ENCODE measurements at places on chromosomes 12 and 14.
A peak's percentile ranks its signal among the peaks of the same experiment; 100 is the strongest.

- DNase-seq = peak; percentile 80
Measured at GRCh38 chr14:54566410-54567223, at the start of gene SAMD4A. SAMD4A (plus strand) TSS chr14:54567128; CDS start chr14:54567917, 789 bp downstream.

GRCh38 chr12:113770389-113770865 lies 195.7 kb downstream of the RBM19 start:
- DNase-seq = no peak

- DNase-seq = no peak
Measured at GRCh38 chr14:70814466-70814865, 5.2 kb upstream of the MAP3K9 start.

DNA sequence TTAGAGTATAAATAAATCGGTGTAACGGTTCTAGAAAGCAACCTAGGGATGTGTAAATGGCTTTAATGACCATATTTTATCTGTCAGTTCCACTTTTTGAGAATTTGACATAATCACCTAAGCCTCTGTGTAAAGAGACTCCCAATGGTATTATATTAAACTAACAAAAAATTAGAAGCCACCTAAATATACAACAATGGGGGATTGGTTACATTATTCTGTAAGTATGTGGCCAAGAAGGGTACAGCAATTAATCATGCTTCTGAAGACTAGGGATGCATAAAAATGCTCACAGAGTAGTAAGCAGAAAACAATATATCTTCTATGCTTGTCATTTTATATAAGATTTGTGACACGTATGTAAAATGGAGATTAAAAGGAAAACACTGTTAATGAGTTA lies 10.5 kb downstream of the RNF10 start:
- no peak for DNase-seq

DNA sequence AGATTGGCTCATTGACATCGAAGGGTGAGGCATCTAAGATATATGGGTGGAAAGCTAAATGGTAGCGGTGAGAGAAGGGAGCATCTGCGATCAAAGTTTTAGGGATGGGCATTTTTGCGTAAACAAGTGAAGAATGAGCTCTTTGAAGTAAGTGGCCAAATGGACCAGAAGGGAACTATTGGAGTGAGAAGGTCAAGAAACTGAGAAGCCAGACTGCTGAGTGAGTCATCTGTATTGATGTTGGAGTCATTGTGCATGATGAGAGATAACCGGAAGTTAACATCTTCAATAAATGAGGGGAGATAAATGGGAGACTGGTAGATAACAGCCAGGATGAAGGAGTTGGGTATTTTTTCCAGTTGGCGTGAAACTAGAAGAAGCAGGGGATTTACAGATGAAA lies 271.9 kb upstream of the PDE3A start:
- DNase-seq = no peak

GRCh38 chr14:53444677-53445312 lies 291.7 kb upstream of the DDHD1 start:
- DNase-seq = no peak

DNA sequence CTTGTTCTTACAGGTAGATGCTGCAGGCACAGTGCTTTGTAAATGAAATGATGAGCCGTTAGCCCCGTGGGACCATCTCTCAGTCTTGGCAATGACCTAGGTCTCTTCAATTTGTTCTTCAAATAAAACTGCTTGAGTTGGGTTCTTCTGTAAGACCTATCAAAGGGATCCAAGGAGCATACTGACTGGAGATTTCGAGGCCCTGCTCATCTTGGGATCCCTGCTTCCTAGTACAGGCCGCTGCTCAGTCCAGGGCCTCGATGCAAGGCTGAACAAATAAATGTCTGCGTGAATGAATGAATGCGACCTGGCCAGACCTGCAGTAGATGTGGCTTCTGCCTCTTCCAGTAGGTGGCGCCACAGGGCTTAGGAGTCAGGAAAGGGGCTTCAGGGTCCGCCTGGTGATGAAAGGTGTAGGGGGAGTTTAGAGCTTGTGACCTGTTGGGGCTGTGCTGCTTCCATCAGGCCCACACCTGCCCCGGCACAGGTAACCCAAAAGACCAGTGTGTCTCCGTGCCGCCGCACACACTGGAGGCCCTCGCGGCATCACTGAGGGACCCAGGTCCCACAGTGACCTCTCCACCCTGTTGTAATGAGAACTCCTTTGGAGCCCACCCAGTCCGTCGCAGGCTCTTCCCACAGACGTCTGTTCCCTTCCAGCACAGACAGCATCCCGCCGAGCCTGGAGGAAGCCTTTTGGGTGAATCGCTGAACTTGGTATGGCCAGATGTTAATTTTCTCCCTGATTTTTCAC lies 4.4 kb downstream of the CACNA1C start:
- no peak for DNase-seq

DNA sequence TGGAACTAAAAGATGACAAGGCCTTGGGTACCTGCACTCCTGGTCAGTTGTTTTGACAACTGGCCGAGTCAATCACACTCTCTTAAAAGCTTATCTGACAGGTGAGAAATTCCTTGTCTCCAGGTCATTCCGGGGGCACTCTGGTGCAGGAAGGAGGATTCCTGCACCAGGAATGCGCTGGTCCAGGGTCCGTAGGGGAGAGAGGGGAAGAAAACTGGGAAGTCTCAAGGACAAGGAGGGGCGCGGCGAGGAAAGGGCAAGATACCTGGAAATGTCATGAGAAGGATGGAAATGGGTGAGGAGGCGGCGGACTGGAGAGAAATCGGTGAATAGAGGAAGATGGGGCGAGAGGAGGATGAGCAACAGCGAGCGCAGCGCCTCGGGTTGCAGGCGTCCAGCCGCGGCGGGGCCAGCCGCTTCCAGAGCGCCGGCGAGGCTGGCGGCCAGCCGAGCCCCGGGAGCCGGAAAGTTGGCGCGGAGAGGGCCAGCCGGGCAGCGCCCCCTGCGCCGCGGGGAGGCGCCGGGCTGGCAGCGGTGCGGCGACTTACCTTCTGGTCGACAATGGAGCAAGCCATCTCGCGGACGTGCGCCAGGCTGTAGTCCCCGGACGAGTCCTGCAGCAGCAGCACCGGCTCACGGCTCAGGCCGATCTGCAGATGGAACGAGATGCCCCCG lies 809 bp downstream of the PRKD1 start:
- peak; percentile 57 for DNase-seq

DNA sequence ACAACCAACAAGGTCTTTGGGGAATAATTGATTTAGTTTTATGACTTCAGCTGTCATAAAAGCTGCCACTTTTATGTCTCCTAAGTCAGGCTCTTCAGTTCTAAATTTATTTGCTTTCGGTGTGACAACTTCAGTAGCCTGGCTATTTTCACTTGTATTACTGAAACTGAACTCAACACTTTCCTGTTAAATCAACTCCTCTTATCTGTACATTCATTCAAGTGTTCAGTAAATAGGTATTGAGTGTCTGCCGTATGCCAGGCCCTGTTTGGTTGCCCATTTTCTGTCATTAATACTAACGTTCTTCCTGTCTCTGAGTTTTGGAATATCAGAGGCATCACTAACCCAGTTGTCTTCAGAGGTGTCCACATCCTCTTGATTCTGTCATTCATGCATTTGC lies 7.5 kb downstream of the UTP20 start:
- DNase-seq = no peak

DNA sequence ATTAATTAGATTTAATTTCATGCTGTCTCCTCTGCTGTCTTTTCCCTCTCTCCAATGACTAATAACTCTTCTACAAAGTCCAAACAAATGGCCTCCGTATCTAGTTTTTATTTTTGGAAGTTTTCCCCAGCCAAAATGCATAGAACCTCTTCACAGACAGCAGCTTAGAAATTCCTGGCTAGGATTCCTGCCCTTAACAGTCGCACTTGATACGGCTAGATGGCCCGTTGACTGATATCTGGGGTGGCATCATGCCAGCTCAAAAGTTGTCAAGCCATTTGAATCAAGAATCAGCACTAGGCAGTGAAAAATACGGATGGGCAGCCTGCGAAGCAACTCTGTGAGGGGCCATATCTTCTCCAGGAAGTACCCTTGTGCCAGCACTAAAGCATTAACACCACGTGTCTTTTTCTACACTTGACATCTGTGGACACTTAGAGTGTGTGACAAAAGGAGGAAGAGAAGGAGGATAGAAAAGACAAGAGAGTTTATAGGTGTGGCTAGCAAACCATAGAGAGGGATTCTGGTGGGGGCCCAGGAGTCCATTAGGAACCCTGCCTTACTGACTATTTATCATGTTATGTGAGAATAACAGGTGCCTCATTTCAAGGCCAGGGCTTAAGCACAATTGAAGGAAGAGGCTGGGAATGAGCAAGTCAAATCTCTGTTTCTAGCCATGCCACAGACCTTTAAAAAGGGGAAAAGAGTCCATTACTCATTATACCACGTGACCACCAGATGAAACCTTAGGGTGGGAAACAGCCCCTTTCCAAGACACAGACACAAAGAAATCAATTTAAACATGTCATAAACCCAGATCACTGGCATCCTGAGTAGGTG lies 39.2 kb upstream of the KRR1 start:
- DNase-seq = no peak

DNA sequence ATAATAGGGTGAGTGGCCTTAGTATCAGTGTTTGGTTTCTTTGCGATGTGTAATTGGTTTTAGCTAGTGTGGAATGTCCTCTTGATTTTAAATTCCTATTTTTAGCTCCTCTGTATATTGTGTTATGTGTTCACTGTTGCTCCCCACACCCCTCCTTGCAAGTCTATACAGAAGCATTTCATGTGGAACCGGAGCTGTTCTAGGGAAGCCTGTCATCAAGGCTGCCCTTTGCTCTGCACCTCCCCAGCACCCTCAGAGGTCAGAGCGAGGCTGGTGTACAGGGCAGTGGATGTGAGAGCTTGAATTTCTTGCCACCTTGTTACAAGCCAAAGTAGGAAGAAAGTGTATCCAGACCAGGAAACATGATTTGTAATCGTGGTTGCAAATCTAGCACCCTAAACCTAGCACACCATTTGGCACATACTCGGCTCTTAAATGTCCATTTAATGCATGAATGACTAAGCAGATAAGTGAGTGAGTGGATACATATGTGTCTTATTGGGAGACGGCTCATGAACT lies 376.8 kb downstream of the RGS6 start:
- DNase-seq = no peak

DNA sequence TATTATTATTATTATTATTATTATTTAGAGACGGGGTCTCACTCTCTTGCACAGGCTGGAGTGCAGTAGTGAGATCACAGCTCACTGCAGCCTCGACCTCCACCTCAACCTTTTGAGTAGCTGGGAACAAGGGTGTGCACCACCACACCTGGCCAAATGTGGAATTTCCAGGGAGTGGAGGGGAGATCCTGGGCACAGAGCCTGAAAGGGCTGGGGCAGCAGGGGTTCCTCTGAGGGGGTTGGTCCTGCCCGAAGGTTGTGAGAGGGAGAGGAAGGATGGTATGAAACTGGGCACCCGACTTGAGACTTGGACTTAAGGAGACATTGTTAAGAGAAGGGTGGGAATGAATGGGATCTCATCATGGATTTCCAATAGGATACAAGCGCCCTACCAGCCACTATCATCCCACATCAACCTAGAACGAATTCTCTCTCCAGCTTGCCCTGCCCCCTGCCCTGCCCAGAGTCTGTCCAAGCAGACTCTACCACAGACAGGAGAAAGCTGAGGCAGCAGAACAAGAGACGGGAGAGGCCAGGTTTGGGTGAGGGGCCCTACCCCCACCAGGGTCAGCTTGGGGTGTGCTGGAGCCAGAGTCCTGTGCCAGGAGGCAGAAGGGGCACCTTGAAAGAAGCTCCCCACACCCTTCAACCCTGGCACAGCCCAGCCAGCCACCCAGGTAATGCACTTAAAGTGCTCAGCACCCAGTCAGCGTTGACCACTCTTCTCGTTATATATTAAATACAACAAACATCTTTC lies 2.4 kb upstream of the DYNC1H1 start:
- DNase-seq = no peak
